ENCODE measurements at places on chromosomes 13 and 19.

DNA sequence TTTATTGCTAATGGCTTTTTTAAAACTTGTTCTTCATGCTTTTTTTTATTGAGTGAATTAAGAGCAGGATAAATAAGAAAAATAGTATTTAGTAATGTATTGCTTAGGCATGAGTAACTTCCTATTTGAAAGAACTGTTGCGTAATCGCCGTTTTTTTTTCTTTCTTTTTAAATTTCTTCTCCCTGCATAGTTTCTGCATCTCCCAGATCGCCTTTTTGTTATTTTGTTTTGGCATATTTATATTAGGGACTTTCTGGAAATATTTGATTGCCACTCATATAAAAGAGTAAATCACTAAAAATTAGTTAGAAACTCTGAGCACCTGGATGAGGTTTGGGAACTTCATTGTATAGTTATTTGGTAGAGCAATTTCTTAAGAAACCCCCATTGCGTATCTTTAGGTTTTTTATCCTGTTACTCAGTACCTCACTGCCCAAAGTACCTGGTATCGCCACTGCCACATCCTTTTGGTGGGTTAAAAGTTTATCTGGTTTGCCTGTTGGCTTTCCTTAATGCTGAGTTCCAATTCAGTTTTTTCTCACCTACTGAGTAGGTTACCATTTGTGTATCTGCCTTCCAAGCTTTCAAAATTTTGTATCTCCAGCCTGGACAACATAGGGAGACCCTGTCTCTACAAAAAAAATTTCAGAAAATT lies 36.2 kb upstream of the LPAR6 start:
- peak; percentile 59 for DNase-seq

- no peak for DNase-seq
Observed at GRCh38 chr19:19280561-19280960, 7.5 kb upstream of the TM6SF2 start.

GRCh38 chr19:55654868-55655647 lies at the start of gene U2AF2:
Gene U2AF2 (plus strand): TSS chr19:55655035. CDS start chr19:55655105, 70 bp downstream.
- DNase-seq, result peak; percentile 98

DNA sequence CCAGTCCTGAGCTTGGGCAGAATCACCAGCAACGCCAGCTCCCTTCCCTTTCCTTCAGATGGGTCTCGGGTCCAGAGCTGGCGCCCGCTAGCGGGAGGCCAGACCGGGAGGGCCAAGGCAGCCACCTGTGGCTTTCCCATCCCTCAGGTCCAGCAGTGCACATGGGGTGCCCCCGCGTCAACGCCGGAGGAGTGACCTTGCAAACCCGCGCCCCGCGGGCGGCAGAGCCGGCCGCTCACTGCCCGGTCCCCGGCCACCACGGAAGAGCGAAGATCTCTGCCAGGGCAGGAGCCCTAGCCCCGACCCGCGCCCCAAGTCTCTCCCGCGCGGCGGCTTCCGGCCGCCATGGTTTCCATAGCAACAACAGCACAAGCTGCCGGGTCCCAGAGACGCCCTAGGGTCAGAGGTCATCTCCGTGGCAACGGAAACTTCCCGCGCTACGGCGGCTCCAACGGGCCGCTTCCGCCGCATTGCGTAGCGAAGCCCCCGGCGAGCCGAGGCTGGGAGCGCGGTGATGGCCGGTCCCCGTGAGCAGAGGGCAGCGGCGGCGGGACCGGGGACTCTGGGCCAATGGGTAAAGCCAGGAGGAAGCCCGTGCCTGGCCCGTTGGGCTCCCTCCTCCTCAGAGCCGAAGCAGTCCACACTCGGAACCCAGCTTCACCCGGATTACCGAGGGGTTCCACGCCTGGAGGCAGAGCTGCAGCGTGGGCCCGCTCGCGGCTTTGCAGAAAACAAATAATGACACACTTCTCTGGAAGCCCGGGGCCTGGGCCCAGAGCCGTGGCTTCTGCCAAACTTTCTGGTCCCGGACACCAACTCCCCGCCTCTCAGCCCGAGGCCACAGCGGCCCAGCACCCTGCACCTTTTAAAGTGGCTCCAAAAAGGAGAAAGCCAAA lies 7.4 kb downstream of the FGF14 start:
- peak; percentile 94 for DNase-seq

GRCh38 chr19:46297700-46298478 lies 1.0 kb downstream of the HIF3A start:
- no peak for DNase-seq

DNA sequence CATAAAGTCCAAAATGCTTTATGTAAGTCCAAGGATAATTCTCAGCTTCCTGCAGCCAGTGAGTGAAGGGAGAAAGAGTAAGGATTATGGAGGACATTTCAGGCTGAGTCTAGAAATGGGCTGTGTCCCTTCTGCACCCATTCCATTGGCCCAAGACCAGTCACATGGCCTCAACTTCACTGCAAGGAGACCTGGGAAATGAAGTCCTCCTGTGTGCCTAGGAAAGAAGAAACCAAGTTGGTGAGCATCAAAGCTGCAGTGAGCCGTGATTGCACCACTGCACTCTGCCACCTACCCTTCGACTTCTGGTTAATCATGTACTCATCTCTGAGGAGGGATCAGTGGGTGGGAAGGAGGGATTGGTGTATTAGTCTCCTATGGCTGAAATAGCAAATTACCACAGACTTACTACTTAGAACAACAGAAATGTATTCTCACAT lies 3.6 kb upstream of the CD37 start:
- DNase-seq, result peak; percentile 80

DNA sequence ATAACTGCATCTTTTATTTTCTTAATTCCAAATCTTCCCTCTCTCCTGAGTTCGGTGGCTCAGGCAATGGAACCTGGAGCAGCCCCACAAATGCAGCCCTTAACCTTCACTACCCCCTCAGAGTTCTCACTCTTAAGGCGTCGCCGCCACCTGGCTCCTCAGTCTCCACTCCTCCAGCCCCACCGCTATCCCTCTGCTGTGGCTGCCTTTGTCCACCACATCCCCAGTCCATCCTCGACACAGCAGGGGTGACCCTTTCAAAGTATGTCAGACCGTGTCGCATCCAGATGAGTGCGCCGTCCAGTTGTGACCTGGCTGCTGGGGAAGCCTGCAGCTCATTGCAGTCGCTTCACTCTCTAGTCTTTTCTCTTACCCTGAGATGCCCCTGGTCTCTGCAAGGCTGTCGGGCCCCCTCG lies 1.0 kb downstream of the SPPL2B start:
- DNase-seq, result no peak

- no peak for DNase-seq
Observed at GRCh38 chr19:625257-625656, 8.1 kb downstream of the POLRMT start.

DNA sequence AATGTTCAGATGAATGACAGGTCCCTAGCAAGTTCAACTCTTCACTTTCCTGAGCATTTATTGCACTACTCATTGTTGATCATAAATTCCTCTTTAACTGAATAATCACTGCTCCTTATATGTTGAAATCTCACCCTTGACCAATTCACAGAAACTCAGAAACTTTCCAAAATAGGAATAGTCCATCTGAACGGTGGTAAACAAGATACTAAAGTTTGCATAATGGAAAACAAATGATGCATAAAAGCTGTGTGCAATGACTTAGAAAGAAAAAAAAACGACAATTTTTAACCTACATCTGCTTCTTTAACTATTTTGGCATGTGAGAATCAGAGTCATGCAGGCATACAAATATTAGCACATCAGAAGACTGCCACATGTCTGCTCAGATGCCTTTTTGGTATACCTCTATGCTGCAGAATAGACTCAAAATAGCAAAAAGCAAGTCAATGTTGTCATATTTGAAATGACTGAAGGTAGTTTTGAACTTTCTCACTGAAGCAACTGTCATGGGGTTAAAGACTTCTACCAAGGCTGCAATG lies 34.8 kb downstream of the SLC10A2 start:
- DNase-seq, result no peak

- peak; percentile 72 for DNase-seq
Observed at GRCh38 chr13:28557725-28558520, 63.0 kb upstream of the FLT1 start.

DNA sequence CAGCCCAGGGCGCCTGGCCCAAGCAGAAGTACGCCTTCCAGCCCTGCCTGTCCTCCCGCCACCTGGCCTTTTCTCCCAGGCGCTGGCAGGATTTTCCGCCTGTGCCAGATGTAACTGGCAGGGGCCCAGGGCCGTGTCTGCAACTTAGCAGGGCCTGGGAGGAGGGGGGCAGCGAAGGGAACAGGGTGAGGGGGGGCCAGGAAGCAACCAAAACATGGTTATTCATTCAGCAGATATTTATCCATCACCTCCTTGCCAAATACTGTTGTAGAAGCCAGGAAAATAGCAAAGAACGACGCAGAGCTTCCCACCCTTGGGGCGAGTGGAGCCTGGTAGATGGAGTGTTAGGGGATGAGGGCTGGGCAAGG lies 5.6 kb downstream of the TLE6 start:
- no peak for DNase-seq

- DNase-seq, result no peak
Observed at GRCh38 chr13:73599232-73600128, 534.7 kb downstream of the KLF12 start.

DNA sequence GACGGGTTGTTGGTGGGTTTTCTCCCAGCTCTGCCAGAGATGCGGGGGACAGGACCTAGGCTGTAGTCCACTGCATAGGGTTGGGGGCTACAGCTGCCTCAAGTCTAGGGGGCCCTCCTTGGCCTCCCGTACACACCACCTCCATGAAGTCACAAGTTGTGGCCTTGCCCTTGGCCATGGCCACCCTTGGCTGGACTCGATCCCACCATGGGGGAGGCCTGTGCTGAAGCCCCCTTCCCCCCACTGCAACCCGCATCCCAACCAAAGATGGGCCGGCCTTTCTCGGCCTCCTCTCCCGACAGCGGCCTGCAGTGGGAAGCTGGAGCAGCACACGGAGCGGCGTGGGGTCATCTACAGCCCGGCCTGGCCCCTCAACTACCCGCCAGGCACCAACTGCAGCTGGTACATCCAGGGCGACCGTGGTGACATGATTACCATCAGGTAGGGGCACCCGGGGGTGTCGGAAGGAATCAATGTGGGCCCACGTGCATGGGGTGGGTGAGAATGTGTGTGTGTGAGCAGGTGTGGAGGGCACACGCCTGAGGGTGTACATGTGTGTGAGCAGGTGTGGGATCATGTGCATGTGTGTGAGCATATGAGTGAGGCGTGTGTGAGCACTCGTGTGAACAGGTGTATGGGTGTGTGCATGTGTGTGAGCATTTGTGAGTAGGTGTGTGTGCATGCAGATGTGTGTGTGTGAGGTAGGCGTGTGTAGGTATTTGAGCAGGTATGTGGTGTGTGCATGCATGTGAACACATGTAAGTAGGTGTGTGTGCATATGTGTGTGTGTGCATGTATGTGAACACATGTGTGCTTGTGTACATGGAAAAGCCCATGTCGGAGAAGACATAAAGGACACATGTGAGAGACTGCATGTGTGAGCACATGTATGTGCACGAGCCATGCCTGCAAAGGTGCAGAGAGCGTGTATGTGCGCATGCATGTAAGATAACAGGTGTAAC lies 8.7 kb downstream of the LRP3 start:
- DNase-seq, result no peak

GRCh38 chr19:18021121-18021755 lies 13.3 kb downstream of the ARRDC2 start:
- peak; percentile 97 for DNase-seq
